Activated T-cell treated with anti-CD3 and anti-CD28 coated beads, Interleukin-2, amount 50 U/mL, for 72 hours (primary cell): ENCODE measurements at places on chromosomes 1 and 21. TPM values are rescaled to one million over a fixed set of nuclear protein-coding genes. Genes with fewer than 3 reads are reported as not detected.
A peak's percentile ranks its signal among the peaks of the same experiment; 100 is the strongest.

GRCh38 chr1:78570539-78570938 is 49.7 kb upstream of the IFI44L start:
- no peak overlapping the region for H3K4me3 ChIP-seq
- H3K36me3 ChIP-seq, result no peaks in the 10 kb centered on the region
- H3K27me3 ChIP-seq, result no peaks in the 10 kb centered on the region
- H3K27ac ChIP-seq, result no peak overlapping the region
- H3K4me1 ChIP-seq, result no peaks in the 10 kb centered on the region

DNA sequence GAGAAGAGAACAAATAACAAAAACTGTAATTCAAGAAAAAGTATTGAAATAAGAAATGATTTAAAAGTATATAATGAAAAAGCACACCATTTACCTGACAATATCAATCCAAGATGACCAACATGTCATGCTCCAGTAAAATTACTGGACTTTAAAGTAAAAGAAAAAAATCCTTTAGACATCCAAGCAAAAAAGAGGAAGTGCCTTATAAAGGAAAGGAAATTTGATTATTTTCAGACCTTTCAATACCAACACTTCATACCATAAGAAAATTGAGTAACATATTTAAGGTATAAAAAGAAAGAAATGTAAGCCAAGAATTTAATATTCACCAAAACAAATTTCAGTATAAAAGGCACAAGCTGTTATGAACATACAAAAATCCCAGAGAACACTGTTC is 46.2 kb upstream of the SSX2IP start:
- H3K27me3 ChIP-seq, result peaks cover 21% of the 10 kb centered on the region
- H3K4me1 ChIP-seq, result peaks cover 4% of the 10 kb centered on the region
- no peak overlapping the region for H3K4me3 ChIP-seq
- H3K27ac ChIP-seq, result no peak overlapping the region
- DNase-seq, result no peak

DNA sequence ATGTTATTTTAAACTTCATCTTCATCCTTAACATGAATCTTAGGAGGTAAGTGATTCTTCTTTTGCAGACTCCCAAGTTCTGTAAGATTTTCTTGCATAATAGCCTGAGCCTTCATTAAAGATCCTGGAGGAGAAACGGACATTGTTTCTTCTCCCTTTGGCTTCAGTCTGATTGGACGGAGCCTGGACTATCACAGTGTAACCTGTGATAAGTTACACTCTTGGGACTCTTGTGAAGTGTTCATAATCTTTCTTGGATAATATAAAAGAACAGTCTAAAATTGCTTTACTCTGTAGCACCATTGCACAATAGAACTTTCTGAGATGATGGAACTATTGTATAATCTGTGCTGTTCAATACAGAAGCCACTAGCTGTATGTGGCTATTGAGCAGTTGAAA is 244.8 kb downstream of the DNM3 start:
- H3K4me1 ChIP-seq, result peaks cover 5% of the 10 kb centered on the region
- no peak overlapping the region for H3K4me3 ChIP-seq

DNA sequence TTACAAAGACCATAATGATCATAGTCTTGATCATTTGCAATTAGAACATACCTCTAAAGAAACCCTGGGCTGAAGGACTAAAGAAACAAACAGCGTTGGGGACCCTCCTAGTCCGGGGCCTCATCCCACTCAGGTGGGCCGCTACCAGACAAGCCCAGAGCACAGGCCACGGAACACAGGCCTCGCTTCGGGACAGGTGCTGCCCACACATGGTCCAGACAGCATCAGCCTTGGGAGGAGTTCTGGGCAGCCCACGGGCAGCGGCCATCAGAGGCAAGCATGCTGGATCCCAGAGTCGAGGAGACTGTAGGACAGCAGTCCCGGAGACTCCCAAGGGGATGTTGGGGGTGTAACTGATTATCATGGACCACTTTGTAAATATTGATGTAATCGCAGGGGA is 4.9 kb downstream of the C2CD2 start:
- DNase-seq, result no peak
- no peaks in the 10 kb centered on the region for H3K36me3 ChIP-seq
- H3K27ac ChIP-seq, result no peak overlapping the region
- peaks cover 12% of the 10 kb centered on the region for H3K4me1 ChIP-seq
- peaks cover 10% of the 10 kb centered on the region for H3K27me3 ChIP-seq

- no peak for DNase-seq
- H3K4me3 ChIP-seq, result peak overlapping the region; percentile 44
These were observed 8.7 kb downstream of the UBIAD1 start for GRCh38 chr1:11281518-11282331.

DNA sequence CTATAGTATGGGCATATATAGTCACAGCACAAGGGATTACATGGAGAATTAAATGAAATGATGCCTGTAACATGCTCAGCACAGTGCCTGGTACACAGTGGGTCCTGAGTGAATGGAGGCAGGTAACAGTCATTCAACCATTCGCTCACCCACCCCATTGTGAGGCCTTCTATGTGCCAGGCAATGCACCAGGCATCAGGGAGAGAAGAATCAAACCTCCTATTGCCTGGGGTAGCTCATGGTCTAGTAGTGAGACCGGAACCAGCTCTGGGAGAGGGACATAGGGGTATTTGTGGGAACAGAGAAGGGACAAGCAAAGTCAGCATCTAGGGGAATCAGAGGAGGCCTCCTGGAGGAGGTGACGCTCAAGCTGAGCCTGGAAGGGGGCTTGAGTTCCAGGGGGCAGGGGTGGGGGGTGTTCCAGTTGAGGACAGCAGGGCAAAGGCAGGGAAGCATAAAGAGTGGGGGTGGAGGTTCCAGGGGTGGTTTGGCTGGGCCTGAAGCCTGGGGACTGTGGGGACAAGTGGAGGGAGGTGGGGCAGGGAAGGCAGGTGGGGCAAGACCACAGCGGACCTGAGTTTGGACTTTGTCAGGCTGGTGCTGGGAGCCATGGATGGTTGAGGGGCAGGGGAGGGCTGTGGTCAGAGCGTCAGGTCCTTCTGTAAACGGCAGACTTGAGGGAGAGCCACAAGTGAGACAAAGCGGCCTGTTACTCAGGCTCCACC is 591.6 kb downstream of the PTPRU start:
- DNase-seq, result no peak
- H3K4me3 ChIP-seq, result no peak overlapping the region
- peaks cover 5% of the 10 kb centered on the region for H3K27me3 ChIP-seq
- H3K4me1 ChIP-seq, result no peaks in the 10 kb centered on the region
- H3K27ac ChIP-seq, result no peak overlapping the region

GRCh38 chr1:244138399-244138798 is 87.3 kb downstream of the ZBTB18 start:
- H3K27ac ChIP-seq, result no peak overlapping the region
- H3K4me3 ChIP-seq, result no peak overlapping the region
- no peaks in the 10 kb centered on the region for H3K36me3 ChIP-seq
- H3K27me3 ChIP-seq, result peaks cover 22% of the 10 kb centered on the region
- peaks cover 8% of the 10 kb centered on the region for H3K4me1 ChIP-seq
- DNase-seq, result no peak

- H3K27me3 ChIP-seq, result no peaks in the 10 kb centered on the region
- DNase-seq, result no peak
- H3K4me3 ChIP-seq, result no peak overlapping the region
- no peak overlapping the region for H3K27ac ChIP-seq
These were observed 58.9 kb upstream of the NEK2 start for GRCh38 chr1:211734359-211734758.

- H3K4me3 ChIP-seq, result peak overlapping the region; percentile 98
- peak; percentile 59 for DNase-seq
- H3K36me3 ChIP-seq, result peaks cover 3% of the 10 kb centered on the region
- H3K27me3 ChIP-seq, result peaks cover 9% of the 10 kb centered on the region
These were observed 1.4 kb downstream of the APP start for GRCh38 chr21:26169061-26169610.

DNA sequence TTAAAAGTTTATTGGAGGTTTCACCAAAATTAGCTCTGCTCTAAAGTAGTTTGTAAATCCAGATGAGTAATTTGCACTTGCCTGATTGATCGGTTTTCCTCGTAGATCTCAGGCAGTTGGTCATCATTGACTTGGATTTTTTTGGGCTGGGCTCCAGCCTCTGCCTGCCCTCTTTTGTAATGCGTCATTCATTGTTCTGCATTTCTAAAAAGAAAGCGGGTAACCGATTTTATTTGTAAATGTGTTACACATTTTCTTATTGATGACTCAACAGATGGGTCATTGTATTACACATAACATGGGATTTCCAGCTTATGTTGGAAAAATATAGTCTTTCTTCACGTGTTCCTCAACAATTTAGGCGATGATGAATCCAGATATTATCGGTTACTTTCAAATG is 5.5 kb downstream of the ETS2 start:
- peak overlapping the region; percentile 67 for H3K4me3 ChIP-seq
- H3K27me3 ChIP-seq, result no peaks in the 10 kb centered on the region
- H3K4me1 ChIP-seq, result peaks cover 67% of the 10 kb centered on the region
- peak overlapping the region; percentile 46 for H3K27ac ChIP-seq
- H3K36me3 ChIP-seq, result peaks cover 74% of the 10 kb centered on the region

DNA sequence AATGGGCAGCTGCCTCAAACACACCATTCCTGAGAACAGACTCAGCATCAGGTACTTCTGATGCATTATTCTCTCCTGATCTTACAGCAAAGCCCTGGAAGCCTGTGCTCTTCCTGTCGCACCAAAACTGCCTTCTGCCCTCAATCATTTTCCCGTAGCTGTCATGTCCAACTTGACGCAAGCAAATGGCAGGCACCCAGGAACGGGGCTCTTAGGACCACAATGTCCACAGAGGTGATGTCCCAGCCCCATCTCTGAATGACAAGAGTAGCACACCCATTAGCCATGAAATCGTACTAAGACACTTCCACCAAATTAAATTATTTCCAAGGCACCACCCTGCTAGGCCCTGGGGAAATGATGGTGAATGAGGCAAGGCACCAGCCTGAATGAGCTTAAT is 47.1 kb downstream of the PTPN14 start:
- DNase-seq, result no peak
- no peak overlapping the region for H3K4me3 ChIP-seq
- peaks cover 43% of the 10 kb centered on the region for H3K27me3 ChIP-seq
- no peak overlapping the region for H3K27ac ChIP-seq
- H3K4me1 ChIP-seq, result peaks cover 11% of the 10 kb centered on the region

DNA sequence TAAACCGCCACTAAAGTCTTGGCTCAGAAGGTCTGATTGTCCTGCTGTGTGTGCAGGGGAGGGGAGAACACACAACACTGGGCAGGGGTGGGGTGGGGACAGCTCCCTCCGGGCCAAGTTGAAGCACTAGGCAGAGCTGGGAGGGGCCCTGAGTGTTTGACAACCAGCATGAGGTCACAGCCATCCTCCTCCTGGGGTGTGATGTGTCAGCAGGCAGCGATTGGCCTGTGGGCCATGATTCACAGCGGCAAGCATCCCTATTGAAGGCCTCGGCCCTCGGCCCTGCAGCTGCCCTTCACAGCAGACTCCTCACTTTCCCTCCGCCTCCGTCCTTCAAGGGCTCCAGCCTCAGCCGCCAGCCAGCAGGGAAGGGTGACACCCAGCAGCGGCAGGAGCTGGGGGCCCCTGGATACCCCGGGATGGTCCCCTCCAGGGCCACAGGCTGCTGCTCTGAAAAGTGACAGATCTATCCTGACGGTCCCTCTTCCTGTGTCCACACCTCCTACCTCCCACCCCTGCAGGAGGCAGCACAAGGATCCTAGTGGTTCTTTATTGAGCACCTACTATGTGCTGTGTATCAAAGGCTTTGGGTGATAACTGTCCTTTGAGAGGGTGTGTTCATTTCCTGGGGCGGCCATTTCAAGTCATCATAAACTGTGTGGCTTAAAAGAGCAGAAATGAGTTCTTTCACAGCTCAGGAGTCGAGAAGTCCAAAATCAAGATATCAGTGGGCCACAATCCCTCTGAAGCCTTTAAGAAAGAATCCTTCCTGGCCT is 66.0 kb upstream of the SLC25A33 start:
- H3K4me1 ChIP-seq, result no peaks in the 10 kb centered on the region
- H3K27ac ChIP-seq, result no peak overlapping the region
- no peaks in the 10 kb centered on the region for H3K36me3 ChIP-seq

GRCh38 chr21:43273708-43274021 is 104.9 kb downstream of the CRYAA start:
- no peak overlapping the region for H3K27ac ChIP-seq
- H3K36me3 ChIP-seq, result no peaks in the 10 kb centered on the region
- H3K4me3 ChIP-seq, result no peak overlapping the region
- H3K27me3 ChIP-seq, result no peaks in the 10 kb centered on the region
- no peaks in the 10 kb centered on the region for H3K4me1 ChIP-seq
- DNase-seq, result no peak

- no peak overlapping the region for H3K4me3 ChIP-seq
- no peak for DNase-seq
- peaks cover 4% of the 10 kb centered on the region for H3K4me1 ChIP-seq
- no peak overlapping the region for H3K27ac ChIP-seq
- peaks cover 8% of the 10 kb centered on the region for H3K36me3 ChIP-seq
These were observed 7.1 kb downstream of the RNPEP start for GRCh38 chr1:201989354-201990128.

- DNase-seq, result no peak
- H3K4me1 ChIP-seq, result peaks cover 4% of the 10 kb centered on the region
- H3K27ac ChIP-seq, result no peak overlapping the region
- H3K27me3 ChIP-seq, result peaks cover 6% of the 10 kb centered on the region
These were observed 31.9 kb downstream of the H3-3A start for GRCh38 chr1:226094451-226094850.

DNA sequence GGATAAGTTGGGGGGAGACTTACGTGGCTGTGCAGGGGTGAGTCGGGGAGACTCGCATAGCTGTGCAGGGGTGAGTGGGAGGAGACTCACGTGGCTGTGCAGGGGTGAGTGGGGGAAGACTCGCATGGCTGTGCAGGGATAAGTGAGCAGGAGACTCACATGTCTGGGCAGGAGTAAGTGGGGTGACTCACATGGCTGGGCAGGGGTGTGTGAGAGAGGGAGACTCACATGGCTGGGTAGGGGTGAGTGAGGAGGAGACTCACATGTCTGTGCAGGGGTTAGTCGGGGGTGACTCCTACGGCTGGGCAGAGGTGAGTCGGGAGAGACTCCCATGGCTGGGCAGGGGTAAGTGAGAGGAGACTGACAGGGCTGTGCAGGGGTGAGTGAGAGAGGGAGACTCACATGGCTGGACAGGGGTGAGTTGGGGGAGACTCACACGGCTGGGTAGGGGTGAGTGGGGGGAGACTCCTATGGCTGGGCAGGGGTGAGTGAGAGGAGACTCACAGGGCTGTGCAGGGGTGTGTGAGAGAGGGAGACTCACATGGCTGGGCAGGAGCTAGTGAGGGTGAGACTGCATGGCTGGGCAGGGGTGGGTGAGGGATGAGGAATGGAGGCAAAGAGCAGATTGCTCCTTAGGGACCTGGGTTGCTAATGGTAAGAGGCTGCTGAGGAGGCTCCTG is 56.0 kb upstream of the ABCG1 start:
- no peak overlapping the region for H3K4me3 ChIP-seq
- DNase-seq, result no peak
- H3K4me1 ChIP-seq, result peaks cover 37% of the 10 kb centered on the region
- no peak overlapping the region for H3K27ac ChIP-seq
- no peaks in the 10 kb centered on the region for H3K36me3 ChIP-seq

GRCh38 chr1:40877698-40878097 is 15.5 kb upstream of the CITED4 start:
- no peak overlapping the region for H3K27ac ChIP-seq
- peaks cover 16% of the 10 kb centered on the region for H3K36me3 ChIP-seq
- H3K27me3 ChIP-seq, result peaks cover 3% of the 10 kb centered on the region
- H3K4me1 ChIP-seq, result peaks cover 22% of the 10 kb centered on the region

GRCh38 chr1:214255509-214255908 is 25.4 kb upstream of the SMYD2 start:
- no peak overlapping the region for H3K27ac ChIP-seq
- DNase-seq, result no peak
- H3K4me3 ChIP-seq, result no peak overlapping the region
- H3K36me3 ChIP-seq, result no peaks in the 10 kb centered on the region
- H3K4me1 ChIP-seq, result peaks cover 11% of the 10 kb centered on the region

Gene SPATA21
- total RNA-seq, result not detected

Gene CELF3
- total RNA-seq, result not detected

Gene SLC35F3
- total RNA-seq, result 2.4 TPM

Gene PTPRU
- total RNA-seq, result 0.83 TPM

Gene FAF1
- total RNA-seq, result 83.0 TPM

Gene NPL
- total RNA-seq, result 4.4 TPM

Gene C4BPA
- not detected for total RNA-seq

Gene GNG4
- 20.4 TPM for total RNA-seq

Gene SH3D21
- 16.3 TPM for total RNA-seq

Gene TMEM240
- 1.3 TPM for total RNA-seq
